NCI-H1694 (cell line): ENCODE measurements at places on chromosomes 1 and 21.

GRCh38 chr1:38173848-38174247 lies 127.3 kb upstream of the POU3F1 start:
- no peak for DNase-seq

GRCh38 chr1:67166196-67166595 lies at the start of gene IL23R:
Gene IL23R, plus strand, starts transcription at chr1:67166454. Its CDS starts 1,667 bp downstream, at chr1:67168121.
- no peak for DNase-seq

GRCh38 chr1:211715971-211716370 lies 40.5 kb upstream of the NEK2 start:
- no peak for DNase-seq

- DNase-seq = no peak
Observed at GRCh38 chr1:192600275-192600674, 24.7 kb downstream of the RGS1 start.

DNA sequence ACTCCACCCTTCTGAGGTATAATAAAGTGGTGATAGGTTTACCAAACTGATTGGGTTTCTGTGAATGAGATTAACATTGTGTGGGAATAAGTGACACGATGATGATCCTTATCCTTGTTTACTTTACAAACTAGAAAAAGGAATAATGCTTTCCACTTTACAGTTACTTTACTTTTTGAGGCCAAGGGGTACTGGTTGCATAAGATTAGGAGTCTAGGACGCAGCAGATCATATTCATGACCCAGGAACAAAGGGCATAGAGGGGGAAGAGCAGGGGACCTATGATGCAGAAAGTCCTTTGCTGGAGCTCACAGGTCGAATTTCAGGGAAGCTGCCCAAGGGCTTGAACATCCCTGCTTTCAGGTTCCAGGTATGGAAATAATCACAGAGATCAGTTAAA lies 20.4 kb downstream of the FGGY start:
- DNase-seq = no peak

DNA sequence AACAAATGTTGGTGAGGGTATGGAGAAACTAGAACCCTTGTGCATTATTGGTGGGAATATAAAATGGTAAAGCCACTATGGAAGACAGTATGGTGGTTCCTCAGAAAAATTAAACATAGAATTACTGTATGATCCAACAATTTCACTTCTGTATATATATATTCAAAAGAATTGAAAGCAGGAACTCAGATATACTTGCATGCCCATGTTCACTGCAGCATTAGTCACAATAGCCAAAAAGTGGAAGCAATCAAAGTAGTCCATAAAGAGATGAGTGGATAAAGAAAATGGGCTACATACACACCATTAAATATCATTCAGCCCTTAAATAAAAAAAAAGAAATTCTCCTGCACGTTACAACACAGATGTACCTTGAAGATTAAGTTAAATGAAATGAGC lies 34.1 kb downstream of the ABL2 start:
- DNase-seq = no peak

- peak; percentile 68 for DNase-seq
Observed at GRCh38 chr1:181479137-181479745, 4.1 kb upstream of the CACNA1E start.

DNA sequence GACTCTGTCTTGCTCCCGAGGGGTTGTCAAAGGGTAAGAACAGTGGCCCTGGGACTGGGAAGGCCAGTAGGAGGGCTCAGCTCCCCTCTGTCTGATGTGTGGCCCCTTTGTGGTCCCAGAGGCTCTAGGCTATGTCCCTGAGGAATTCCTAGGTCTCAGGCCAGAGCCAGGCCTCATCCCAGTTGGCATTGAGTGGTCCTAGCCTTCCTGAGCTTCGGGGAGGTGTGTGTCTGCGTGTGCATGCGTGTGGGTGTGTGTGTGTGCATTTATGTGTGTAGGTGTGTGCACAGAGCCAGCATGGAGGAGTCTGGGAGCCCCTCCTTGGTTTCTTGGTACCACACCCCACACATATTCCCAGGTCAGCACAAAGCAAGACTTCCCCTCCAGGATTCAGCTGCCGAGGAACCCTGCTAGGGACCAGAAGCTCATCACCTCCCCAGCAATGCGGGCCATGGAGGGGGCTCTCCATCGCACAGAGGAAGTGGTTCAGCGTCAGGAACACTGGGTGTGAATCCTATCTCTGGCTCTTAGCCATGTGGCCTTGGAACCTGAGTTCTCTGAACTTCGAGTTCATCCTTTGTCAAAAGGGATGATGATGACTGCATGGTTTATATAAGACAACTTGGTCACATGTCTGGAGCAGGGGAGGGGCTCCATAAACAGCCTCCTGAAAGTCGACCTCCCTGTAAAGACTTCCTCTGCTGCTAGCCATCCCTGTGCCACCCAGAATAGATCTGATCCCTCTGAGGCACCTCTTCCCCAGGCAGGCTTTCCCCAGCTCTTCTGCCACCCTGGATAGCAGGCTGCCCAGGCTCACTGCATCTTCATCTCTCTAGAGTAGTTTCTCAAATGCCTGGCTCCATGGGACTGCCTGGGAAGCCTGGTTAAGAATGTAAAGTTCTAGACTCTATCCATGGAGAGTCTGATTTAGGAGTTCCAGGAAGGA lies 8.3 kb upstream of the EPS8L3 start:
- DNase-seq = no peak

DNA sequence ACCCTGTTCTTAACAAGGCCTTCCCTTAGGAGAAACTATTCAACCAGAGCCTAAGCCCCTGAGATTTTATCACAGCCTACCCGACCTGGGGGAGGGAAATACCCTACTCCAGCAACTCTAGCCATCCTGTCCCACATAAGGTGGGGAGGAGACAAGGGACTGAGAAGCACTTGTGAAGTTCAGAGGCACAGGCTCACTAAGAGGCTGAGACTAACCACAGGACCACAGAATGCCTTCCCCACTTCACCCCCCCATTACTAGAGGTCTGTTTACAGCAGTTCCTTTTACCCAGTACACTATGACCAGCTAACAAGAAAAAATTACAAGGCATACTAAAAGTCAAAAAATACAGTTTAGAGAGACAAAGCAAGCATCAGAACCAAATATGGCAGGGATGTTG lies 86.8 kb downstream of the TEX35 start:
- DNase-seq = no peak

DNA sequence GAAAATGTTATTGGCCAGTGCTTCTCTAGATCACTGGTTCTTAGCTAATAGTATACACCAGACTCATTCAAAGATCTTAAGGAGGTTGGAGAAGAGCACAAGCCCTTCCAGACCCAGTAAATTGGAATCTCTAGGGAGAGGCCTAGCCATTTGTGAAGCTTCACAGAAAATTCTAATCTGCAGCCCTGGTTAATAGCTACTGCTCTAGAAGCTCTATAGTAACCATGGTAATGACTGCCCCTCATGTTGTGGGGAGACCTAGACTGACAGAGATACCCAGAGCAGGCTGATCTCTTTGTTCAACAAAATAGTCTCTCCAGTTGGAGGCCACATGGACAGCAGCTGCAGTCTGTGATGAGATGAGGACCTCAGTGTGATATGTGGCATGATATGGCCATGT lies 31.7 kb downstream of the ARID1A start:
- DNase-seq = no peak

DNA sequence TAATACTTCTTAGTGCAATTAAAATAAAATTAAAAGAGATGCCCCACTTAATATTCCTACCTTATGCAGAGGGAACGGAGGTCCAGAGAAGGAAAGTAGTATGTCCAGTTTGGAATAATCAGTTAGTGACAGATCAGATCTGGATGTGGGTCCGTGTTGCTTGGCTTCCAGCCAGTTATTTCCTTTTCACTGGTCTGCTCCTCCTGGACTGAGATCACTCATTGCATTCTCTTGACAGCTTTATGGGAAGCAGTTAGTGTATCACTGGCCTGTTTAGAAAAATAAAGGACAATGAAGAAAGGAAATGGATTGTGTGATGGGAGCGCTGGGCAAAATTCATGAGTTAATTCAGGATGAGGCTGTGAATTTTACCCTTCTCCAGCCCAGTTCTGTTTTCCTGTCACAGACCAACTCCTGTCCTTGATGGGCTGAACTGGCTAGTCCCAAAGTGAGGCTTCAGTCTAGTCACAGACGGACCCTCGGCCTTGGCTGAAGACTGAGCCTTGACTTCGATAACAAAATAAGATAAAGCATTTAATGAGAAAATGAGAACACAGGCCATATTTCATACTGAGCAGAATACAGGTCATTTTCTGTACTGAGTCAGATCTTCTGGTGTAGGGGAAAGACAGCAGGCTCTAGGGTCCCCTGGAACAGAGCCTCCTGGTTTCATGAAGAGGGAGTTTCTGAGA lies 85.2 kb upstream of the TRABD2B start:
- no peak for DNase-seq

GRCh38 chr1:227559499-227559898 lies 3.9 kb upstream of the ZNF678 start:
- no peak for DNase-seq

GRCh38 chr1:24406788-24407187 lies 6.8 kb downstream of the STPG1 start:
- DNase-seq = no peak

DNA sequence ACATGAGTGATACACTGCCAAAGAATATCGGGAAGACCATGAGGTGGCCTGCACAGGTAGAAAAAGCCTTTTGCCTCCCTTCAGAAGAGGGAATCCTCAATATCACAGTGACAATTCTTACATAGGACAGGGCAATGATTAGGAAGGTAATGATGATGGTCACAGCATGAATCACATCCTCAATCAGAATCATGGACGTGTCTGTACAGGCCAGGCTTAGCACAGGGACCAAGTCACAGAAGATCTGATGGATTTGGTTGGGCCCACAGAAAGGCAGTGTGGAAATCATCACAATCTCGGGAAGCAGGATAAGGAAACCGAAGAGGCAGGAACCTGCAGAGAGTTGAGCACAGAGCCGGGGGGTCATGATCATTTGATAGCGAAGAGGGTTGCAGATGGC lies 3.2 kb downstream of the OR6K3 start:
- no peak for DNase-seq
